Fibroblast of lung (primary cell): ENCODE measurements at places on chromosomes 7 and 10. TPM values are rescaled to one million over a fixed set of nuclear protein-coding genes. Genes with fewer than 3 reads are reported as not detected.

Gene LRRC4
- 0.26 and 0.33 TPM in 2 replicates for total RNA-seq

Gene TLL2
- 0.17 and 0.26 TPM in 2 replicates for total RNA-seq

Gene CYP2E1
- total RNA-seq: 0.26 and 0.50 TPM in 2 replicates

Gene LRIT1
- not detected in 2 replicates for total RNA-seq

Gene CCDC172
- total RNA-seq: not detected in 2 replicates

Gene GPR15LG
- total RNA-seq: not detected in 2 replicates

Gene FAM180A
- total RNA-seq: 24.4 and 38.5 TPM in 2 replicates

Gene THNSL1
- total RNA-seq: 4.3 and 5.6 TPM in 2 replicates

Gene TRUB1
- 31.3 and 38.5 TPM in 2 replicates for total RNA-seq

Gene CCL24
- not detected in 2 replicates for total RNA-seq

Gene RGR
- total RNA-seq: not detected in 2 replicates

Gene ACSM6
- total RNA-seq: not detected in 2 replicates

Gene STMP1
- 11.8 and 16.7 TPM in 2 replicates for total RNA-seq

Gene ARMS2
- not detected in 2 replicates for total RNA-seq

Gene CHAT
- not detected in 2 replicates for total RNA-seq

Gene GDF2
- total RNA-seq: not detected in 2 replicates

Gene CCL26
- 1.2 and 1.3 TPM in 2 replicates for total RNA-seq

Gene FAM107B
- total RNA-seq: 18.0 and 36.0 TPM in 2 replicates
